ENCODE measurements at places on chromosomes 3 and 15.

DNA sequence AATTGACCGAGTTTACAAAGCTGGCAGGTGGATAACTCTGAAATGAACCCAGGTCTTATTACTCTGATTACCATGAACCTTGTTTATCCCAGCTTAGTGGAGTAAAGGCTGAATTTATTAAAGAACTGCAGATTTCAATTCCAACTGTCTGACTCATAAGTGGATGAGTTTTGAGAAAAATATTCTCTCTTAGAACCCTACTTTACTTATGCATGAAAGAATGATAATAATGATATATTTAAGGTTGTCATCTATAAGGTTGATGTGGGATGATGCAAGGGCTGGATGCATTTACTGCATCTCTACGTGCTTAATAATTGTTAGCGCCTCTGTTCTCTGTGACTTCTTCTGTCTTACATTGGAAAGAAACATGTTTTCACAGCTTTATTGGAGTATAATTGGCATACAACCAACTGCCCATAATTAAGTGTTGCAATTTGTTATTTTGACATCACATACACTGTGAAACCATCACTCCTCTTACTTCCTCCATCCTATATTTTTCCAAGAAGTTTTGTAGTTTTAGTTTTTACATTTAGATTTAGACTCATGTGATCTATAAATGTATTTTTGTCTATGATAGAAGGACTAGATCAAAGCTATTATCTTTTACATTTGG, 771.2 kb upstream of the ARRDC4 start:
- H3K4me3 ChIP-seq, result no peak overlapping the region
- H3K4me1 ChIP-seq, result no peaks in the 10 kb centered on the region
- H3K27ac ChIP-seq, result no peak overlapping the region
- no peaks in the 10 kb centered on the region for H3K36me3 ChIP-seq

GRCh38 chr3:172542999-172543398, 19.8 kb upstream of the TNFSF10 start:
- no peak for DNase-seq
- H3K36me3 ChIP-seq, result no peaks in the 10 kb centered on the region
- no peak overlapping the region for H3K4me3 ChIP-seq
- no peaks in the 10 kb centered on the region for H3K27me3 ChIP-seq
- peaks cover 3% of the 10 kb centered on the region for H3K4me1 ChIP-seq

DNA sequence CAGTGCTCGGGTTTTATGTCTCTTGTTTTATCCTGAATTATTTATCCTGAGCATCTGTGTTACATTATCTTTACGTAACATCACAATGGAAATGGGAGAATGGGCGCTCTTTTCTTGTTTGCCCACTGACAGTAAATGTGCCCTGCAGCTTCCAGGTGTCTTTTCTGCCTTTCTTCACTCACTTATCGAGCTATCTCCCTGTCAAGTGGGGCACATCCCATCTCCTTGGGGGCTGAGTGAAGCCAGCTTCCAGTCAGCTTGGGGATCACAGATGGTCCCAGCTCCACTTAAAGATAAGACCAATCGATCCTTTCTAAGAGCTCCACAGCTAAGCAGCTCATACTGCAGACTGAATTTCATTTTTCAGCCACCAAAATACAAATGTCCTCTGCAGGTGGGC, 125.8 kb downstream of the KBTBD8 start:
- DNase-seq, result no peak
- no peaks in the 10 kb centered on the region for H3K27me3 ChIP-seq
- no peaks in the 10 kb centered on the region for H3K36me3 ChIP-seq
- H3K4me1 ChIP-seq, result no peaks in the 10 kb centered on the region

DNA sequence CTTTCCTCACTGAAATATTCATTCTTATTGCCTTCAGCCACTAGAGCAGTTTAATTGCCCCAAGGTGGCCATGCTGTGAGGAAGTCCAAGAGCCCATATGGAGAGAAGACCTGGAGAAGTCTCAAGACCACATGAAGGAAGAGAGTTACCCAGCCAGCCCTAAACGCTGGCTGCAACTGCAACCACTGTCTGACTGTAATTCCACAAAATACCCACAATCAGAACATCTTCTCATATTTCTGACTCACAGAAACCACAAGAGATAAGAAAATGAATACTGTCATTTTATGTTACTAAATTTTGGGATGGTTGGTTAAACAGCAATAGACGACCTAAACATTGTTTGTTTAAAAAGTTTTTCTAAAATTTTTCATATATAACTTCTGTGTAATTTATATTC, 14.7 kb upstream of the SST start:
- peak; percentile 31 for DNase-seq
- no peaks in the 10 kb centered on the region for H3K4me1 ChIP-seq
- no peaks in the 10 kb centered on the region for H3K36me3 ChIP-seq
- H3K4me3 ChIP-seq, result no peak overlapping the region

GRCh38 chr15:57827021-57827420, 120.5 kb downstream of the POLR2M start:
- H3K4me1 ChIP-seq, result no peaks in the 10 kb centered on the region
- no peaks in the 10 kb centered on the region for H3K36me3 ChIP-seq
- peaks cover 24% of the 10 kb centered on the region for H3K27me3 ChIP-seq
- no peak overlapping the region for H3K4me3 ChIP-seq
- DNase-seq, result no peak

DNA sequence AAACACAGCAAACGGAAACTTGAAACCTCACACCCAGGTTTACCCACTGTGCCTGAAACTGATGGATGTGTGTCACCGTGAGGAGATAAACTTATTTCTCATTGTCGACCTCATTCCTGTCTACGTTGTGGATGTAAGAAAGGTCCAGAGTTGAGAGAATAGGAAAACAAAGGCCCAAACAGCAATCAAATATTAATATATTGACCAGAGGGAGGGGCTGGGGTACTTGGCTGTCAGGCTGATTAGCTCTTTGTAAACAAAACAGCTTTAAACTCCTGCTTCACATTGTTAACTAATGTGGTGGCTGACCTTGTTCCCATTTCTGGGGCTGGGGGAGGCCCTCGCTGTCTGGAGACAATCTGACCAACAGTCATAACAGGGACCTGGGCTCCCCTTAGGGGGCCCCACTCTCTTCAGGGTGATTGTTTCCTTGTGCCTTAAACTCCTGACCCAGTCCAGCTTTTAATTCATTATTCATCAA, 937.6 kb downstream of the MCTP2 start:
- no peaks in the 10 kb centered on the region for H3K36me3 ChIP-seq
- no peaks in the 10 kb centered on the region for H3K27me3 ChIP-seq
- no peak for DNase-seq
- H3K4me3 ChIP-seq, result peak overlapping the region; percentile 77
- H3K4me1 ChIP-seq, result no peaks in the 10 kb centered on the region
- no peak overlapping the region for H3K27ac ChIP-seq

DNA sequence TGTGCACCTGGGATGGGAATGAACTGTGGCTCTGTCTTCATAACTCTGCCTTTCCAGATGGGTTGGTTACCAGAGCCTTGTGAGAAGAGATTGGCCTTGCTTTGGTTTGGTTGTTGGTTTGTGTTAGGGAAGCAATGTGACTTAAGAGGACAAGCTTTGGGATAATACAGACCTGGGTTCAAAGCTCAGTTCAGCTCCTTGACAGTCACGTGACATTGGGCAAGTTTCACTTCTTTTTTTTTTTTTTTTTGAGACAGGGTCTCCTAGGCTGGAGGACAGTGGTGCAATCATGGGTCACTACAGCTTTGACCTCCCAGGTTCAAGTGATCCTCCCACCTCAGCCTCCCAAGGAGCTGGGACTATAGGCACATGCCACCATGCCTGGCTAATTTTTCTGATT, 42.7 kb downstream of the CORO2B start:
- peaks cover 21% of the 10 kb centered on the region for H3K4me1 ChIP-seq
- peak overlapping the region; percentile 11 for H3K27ac ChIP-seq
- DNase-seq, result no peak
- H3K4me3 ChIP-seq, result peak overlapping the region; percentile 68
- no peaks in the 10 kb centered on the region for H3K36me3 ChIP-seq

Data from mesenchymal stem cell (in vitro differentiated cells and primary cell).